ENCODE measurements at places on chromosomes 11 and 22. TPM values are rescaled to one million over a fixed set of nuclear protein-coding genes. Genes with fewer than 3 reads are reported as not detected.

GRCh38 chr11:95507794-95508193 is 276.8 kb upstream of the SESN3 start:
- no peaks in the 10 kb centered on the region for H3K27me3 ChIP-seq
- DNase-seq: no peak
- H3K4me1 ChIP-seq: peaks cover 6% of the 10 kb centered on the region
- H3K27ac ChIP-seq: no peak overlapping the region
- no peaks in the 10 kb centered on the region for H3K36me3 ChIP-seq
- H3K4me3 ChIP-seq: no peak overlapping the region

GRIK4 gene
- total RNA-seq: 0.05 TPM

LRRN4CL gene
- total RNA-seq: 0.08 TPM

CDC42EP1 gene
- 18.8 TPM for total RNA-seq

DNA sequence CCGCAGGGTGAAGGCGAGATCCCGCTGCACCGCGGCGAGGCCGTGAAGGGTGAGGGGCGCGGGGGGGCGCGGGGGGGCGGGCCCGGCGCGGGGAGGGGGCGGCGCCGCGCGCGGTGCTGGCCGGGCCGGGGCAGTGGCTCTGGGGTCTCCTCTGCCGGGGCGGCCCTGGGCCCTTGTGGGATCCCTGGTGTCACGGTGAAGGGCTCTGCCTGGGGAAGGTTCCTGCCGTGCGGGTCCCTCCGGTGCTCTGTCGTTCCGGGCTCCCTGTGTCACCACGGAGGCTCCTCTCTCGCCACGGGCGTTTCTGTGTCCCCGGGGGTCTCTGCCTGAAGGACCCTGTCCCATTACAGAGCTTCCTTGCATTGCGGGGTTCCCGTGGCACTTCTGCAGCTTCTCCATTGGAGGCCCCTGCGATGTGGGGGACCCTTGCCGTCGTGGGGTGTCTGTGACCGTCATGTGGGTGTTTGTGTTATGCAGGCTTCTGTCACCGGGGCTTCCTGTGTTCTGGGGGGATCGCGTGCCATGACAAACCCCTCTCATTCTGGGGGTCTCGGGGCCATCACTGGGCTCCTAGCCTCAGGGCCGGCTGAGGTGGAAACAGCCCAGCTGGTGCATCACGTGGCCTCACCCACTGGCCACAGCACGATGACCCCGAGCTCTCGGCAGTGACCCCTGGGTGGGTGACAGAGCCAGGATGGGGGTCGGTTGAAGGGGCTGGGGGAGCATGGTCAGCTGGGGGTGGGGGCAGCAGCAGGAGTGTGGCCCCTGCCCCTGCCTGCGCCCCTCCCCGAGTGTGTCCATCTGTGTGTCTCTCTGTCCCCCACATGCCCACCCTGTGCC is 25.3 kb downstream of the SHANK3 start:
- H3K27me3 ChIP-seq: no peaks in the 10 kb centered on the region
- H3K36me3 ChIP-seq: peaks cover 3% of the 10 kb centered on the region
- no peak for DNase-seq
- peak overlapping the region; percentile 38 for H3K4me3 ChIP-seq

UQCC3 gene
- 2.9 TPM for total RNA-seq

DNA sequence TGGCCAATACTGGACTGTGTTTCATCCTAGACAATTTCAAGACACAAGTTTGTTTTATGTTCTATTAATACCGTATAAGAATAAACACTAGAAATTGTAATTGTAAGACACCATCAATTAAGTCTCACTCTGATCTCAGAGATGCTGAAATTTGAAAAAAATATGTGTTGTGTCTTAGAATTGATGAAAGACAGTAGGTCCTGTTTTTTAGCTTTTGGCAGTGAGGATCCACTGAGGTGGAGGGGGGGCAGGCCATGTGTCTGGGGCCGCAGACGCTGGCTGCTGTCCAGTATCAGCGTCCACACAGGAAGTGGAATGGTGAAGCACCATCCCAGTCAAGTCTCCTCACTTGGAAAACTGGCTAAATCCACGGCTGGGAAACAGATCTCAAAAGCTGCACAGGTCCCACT is 22.5 kb upstream of the ALG8 start:
- no peaks in the 10 kb centered on the region for H3K27me3 ChIP-seq
- DNase-seq: no peak
- H3K4me1 ChIP-seq: peaks cover 69% of the 10 kb centered on the region
- H3K4me3 ChIP-seq: no peak overlapping the region
- peak overlapping the region; percentile 57 for H3K27ac ChIP-seq
- H3K36me3 ChIP-seq: no peaks in the 10 kb centered on the region

TRIM29 gene
- total RNA-seq: 0.37 TPM

THAP12 gene
- 17.3 TPM for total RNA-seq

RAG2 gene
- 2.0 TPM for total RNA-seq

GRCh38 chr11:2399488-2400068 is 972 bp upstream of the TSSC4 start:
- no peak for DNase-seq
- peaks cover 21% of the 10 kb centered on the region for H3K36me3 ChIP-seq
- peak overlapping the region; percentile 69 for H3K27ac ChIP-seq
- peak overlapping the region; percentile 37 for H3K4me3 ChIP-seq
- no peaks in the 10 kb centered on the region for H3K27me3 ChIP-seq

All from liver (tissue), 10 donors.